Activated T-cell treated with anti-CD3 and anti-CD28 coated beads, Interleukin-2, amount 50 U/mL, for 48 hours (primary cell): ENCODE measurements at places on chromosomes 16 and 17.

DNA sequence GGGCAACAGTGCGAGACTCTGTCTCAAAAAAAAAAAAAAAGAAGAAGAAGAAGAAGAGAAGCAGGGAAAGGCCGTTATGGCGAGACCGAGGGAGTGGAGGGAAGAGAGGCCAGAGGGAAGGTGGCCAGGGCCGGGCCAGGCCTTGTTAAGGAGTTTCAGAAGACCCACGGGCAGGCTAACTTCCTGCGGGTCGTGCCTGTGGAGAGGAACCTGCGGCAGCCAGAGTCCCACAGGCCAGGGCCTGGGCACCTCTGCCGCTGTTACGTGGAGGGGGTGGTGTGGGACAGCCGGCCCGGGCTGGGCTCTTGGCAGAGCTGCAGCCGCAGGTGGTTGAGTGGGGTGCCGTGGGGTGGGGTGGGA lies 5.4 kb downstream of the WDR81 start:
- no peak for DNase-seq

- no peak for DNase-seq
Observed at GRCh38 chr16:23408242-23408822, 44.7 kb downstream of the COG7 start.

DNA sequence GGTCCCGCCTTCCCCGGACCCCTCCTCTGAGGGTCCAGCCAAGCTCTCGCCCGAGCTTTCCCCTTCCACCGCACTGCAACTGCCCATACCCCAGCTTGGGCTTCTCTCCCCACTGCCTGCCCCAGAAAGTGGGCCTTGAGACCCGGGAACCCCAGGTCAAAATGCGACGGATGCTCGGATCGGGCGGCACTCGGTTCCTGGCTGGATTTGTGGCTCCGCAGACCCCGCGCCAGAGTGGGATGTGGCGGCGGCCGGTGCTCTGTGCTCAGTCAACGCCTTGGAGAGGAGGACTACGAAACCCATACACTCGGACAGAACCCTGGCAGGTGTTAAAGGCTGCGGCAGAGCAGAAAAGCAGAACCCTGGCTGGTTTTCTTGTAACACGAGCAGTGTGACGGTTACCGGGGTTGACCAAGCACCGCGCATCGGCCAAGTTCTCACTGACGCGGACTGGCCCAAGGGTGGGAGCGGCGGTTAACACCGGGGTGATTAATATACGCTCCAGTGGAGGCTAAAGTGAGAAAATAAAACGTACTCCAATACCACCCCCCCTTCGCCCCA lies 885 bp upstream of the SLFN13 start:
- no peak for DNase-seq

DNA sequence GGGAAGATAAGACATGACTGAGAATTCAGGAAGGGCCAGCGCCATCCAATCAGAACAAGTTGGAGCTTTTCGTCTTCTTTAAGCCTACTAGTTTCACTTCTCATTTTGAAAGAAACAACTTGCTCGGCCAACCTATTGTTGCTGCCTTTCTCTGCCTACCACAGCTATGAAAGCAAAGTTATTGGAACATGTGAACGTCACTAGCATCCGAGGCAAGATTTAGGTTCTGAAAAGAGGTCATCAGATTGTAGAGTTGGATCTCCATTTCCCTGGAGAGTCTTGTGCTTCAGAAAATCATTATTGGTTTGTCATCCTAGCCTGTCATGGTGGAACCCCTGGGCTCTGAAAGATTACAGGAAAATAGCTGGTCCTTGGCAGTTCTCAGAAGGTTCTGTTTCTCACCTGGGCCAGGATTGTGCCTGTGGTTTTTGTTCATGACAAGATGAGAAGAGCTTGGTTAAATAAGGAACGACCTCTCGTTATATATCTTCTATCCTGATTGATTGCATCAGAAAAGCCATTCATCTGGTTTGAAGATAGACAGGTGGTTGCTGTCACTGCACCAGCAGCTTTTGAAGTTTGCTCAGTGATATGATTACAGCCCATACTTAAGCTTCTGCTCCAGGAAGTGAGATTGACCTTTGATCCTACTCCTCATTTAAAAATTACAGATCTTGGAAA lies 25.3 kb downstream of the CDH13 start:
- DNase-seq: no peak

DNA sequence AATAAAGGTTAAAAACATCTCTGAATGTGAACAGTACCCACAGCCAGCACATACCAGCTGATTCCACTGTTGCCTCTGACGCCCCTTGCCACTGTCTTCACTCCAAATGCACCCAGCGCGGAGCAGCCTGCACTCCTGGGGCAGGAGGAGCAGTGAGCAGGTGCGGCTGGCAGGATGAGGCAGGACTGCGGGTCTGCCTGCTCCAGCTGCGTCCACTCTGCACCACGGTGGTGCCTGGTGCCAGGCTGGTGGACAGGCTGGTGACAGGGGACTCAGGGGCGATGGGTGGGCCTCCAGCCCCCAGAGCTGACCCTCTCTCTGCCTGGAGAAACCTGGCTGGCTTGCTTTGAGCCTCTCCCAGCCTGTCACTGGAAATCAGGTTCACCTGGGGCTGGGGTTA lies 9.4 kb downstream of the RAB40B start:
- DNase-seq: no peak

GRCh38 chr17:56641373-56641772 lies 47.9 kb downstream of the NOG start:
- no peak for DNase-seq

DNA sequence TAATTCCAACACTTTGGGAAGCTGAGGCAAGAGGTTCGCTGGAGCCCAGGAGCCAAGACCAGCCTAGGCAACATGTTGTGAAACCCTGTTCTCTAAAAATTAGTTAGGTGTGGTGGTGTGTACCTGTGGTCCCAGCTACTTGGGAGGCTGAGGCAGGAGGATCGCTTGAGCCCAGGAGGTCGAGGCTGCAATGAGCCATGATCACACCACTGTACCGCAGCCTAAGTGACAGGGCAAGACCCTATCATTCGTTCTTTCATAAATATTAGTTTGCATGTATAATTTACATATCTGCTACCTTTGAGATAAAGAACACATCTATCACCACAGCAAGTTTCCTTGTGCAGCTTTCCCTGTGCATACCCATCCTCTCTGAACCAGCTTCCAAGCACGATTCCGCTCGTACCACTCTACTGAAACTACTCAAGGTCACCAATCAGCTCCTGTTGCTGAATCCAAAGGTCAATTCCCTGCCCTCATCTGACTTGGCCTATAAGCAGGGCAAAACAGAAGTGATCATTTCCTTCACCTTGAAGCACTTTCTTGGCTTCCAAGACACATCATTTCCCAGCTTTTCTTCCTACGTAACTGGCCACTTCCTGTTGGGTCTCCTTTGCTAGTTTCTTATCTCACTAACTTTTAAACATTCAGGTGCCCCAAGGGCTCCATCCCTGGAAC lies 49.1 kb downstream of the GRB2 start:
- DNase-seq: no peak

DNA sequence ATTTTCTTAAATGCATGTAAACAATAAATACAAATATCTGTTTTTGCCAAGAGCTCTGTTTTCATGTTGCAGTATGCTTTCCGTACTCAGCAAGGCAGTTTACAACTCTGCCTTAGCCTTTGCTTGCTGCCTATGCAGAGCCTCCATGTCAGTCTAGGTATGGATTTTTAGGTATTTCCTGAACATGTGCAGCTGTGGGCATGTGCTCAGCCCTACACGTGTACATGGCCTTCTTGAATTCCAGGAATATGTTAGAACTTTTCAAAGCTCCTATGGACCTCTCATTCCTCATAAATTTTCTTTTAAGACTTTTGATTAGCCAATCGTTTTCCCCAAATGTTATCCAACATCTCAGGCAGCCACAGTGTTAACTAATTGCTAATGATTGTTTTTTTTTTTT lies 63.8 kb downstream of the SYCE1L start:
- no peak for DNase-seq

DNA sequence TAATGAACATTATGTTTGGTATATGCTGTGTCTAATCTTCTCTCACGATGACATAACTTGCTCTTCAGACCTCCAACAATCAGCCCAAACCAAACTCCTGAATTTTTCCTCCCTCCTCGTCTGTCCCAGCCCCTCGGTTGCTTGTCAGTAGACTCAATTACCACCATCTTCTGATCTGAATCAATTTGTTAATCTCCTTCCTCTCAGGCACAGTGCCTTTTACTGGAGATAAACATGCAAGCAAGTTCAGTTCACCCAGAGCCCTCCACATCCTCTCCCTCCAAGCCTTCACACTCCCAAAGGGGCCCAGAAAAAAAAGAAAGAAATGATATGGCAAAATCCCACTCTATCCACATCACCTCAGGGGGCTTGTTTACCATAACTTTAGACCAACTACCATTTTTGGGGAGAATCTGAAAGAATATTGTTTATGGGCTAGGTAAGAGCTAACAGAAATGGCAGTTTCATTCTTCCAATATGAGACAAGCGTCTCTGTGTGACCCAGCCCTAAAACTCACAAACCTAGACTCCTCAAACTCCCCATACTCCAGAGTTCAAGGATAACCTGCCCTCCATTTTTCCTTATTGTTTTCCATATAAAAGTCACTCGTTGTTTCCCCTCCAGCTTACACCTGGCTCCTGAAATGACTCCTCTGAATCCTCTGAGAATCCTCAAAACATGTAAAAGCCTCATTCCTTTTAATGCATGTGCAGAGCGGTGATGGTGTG lies 1.5 kb downstream of the TEX2 start:
- DNase-seq: no peak

GRCh38 chr17:17781591-17782496 lies 54.9 kb downstream of the SREBF1 start:
- DNase-seq: peak; percentile 46

- no peak for DNase-seq
Observed at GRCh38 chr17:29578626-29579485, 10.4 kb downstream of the TP53I13 start.

- no peak for DNase-seq
Observed at GRCh38 chr16:11673091-11674000, 5.1 kb downstream of the SNN start.

DNA sequence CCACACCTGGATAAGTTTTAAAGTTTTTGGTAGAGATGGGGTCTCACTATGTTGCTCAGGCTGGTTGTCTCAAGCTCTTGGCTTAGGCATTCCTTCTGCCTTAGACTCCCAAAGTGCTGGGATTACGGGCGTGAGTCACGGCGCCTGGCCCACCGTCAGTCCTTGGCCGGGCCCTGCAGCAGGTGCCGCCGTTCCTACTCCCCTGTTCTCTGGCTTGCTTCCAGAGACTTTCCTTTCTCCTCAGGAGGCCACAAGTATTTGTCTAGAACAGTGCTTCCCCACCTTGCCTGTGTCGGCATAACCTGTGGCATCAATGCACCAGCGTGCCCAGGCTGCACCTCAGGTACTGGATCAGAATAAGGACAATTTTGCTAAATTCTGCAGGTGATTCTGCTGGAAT lies 3.0 kb upstream of the MGAT5B start:
- DNase-seq: no peak

GRCh38 chr17:28996554-28997096 lies 9.2 kb downstream of the SEZ6 start:
- DNase-seq: no peak

DNA sequence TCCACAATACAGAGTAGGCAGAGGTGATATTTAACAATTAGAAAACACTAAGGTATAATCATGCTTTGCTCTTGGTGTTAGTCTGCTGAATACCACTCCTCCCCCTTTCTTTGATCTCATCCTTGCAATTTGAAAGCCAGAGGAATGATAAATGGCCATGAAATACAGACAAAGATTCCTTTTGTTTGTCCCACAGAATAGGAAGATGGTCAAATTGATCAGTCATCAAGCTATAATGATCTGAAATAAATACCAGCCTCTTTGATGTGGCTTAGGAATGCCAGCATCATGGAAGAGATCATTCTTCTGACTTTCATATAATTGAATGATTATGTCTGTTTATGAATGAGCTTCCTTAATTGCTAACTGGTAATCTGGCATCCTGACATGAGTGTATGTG lies 1541.7 kb upstream of the CDH8 start:
- no peak for DNase-seq

DNA sequence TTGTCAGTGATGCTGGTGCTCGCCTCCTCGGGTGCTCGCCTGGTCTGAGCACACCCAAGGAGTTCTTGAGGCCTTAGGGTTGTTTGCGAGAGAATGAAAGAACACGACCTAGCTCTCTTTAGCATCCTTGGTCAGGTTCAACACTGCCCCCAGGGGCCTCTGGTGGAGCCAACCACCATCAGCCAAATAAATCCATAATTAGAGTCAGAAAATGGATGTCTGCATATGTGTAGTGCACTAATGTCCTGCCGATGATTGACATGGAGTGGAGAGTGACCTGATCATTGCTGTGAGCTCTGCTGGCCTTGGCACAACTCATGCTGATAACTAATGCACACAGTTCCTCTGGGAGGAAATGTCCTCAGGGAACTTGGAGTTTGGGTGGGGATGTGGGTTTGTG lies 8.2 kb upstream of the STH start:
- DNase-seq: no peak
